ENCODE measurements at places on chromosomes 2 and 18.

DNA sequence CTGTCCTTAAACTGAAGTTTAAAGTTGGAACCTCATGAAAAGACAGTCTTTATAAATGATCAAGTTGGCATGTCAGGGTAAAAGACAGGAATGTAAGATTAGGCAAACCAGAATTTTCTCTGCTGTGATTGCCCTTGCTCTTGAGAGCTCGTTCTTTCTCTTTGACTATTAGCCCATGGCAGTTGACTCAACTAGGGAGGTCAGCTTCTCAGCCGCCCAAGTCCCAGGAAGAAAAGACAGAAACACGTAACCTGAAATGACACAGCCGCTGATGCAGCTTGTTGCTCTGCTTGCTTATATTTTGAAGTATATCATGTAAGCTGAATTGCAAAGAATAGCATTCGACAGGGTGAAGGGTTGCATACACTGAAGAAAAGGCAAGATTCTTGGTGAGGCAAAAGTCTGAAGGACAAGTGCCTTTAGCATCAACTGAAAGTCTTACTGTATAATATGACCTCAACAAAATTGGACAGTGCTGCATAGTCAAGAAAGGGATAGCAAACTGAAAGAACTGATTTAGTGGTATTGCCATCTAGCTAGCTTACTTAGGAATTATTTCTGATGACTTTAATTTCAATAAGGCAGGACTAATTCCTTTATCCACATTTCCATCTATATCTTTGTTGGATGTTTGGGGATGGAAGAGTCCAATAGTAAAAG, 54.7 kb downstream of the ARHGAP15 start:
- DNase-seq = no peak

- no peak for DNase-seq
Observed at GRCh38 chr2:109318150-109318948, 189.3 kb downstream of the SH3RF3 start.

DNA sequence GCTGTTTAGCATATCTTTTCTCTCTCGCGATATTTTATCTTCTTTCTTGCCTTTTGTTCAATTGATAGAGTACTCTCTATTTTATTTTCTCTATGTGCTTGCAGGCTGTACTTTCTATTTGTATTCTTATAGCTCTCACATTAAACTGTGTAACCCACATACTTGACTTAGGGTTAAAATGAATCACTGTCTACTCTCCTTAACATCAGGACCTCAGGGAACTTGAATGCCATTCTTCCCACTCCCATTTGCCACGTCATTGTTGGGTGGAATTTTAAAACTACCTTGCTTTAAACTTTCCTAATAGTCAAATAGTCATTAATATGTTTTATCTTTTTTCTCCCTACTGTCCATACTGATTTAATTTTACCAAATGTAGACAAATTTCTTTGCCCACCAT, 269.7 kb downstream of the ALPK2 start:
- DNase-seq = no peak

- DNase-seq = no peak
Observed at GRCh38 chr18:79763407-79763806, 34.3 kb upstream of the KCNG2 start.

- DNase-seq = no peak
Observed at GRCh38 chr2:134999521-134999920, 47.7 kb downstream of the MAP3K19 start.

- no peak for DNase-seq
Observed at GRCh38 chr2:182283512-182283911, 143.3 kb downstream of the PDE1A start.

- no peak for DNase-seq
Observed at GRCh38 chr2:241686324-241686649, 328 bp downstream of the DTYMK start.

- DNase-seq = no peak
Observed at GRCh38 chr2:165349181-165349580, 110.0 kb downstream of the SCN2A start.

DNA sequence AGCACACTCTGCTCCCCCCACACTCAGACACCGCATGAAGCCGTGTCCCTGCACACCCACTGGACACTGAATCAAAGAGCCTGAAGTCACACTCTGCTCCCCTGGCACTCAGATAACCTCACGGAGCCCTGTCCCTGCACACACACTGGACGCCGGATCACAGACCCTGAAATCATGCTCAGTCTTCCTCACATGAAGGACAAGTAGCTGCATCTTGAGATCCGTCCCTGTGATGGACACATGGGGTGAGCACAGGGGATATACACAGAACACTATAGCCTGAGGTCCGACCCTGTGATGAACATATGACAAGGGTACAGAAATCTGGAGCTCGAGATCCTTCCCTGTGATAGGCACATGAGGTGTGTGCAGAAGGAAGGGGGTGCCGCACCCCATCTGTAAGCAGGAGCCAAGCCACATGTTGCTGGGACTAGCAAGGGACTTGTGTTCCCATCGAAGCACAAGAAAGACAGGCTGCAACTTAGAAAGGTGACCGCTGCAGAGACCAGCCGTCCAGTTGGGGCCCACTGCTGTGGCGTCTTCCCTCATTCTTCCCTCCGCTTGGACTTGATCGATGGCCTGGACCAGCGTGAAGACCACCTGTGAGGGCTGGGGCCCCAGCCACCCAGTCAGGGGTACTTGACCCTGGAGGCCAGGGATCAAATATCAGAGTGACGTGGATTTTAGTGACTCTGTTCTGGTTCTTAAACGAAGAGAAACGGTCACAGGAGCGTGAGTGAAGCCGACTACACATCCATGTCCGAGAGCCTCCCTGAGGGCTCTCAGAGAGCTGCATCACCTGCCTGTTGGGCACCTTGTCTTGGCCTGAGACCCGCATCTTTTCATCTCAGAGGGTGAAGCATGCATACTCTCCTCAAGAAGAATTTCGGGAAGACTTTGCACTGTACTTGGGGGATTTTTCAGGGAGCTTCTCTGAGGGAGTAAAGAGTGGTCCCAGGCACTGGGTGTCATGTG, 391.7 kb upstream of the SALL3 start:
- no peak for DNase-seq

- DNase-seq = no peak
Observed at GRCh38 chr2:78070693-78071092, 548.5 kb upstream of the LRRTM4 start.

- DNase-seq = no peak
Observed at GRCh38 chr2:127528487-127528886, 2.2 kb upstream of the IWS1 start.

DNA sequence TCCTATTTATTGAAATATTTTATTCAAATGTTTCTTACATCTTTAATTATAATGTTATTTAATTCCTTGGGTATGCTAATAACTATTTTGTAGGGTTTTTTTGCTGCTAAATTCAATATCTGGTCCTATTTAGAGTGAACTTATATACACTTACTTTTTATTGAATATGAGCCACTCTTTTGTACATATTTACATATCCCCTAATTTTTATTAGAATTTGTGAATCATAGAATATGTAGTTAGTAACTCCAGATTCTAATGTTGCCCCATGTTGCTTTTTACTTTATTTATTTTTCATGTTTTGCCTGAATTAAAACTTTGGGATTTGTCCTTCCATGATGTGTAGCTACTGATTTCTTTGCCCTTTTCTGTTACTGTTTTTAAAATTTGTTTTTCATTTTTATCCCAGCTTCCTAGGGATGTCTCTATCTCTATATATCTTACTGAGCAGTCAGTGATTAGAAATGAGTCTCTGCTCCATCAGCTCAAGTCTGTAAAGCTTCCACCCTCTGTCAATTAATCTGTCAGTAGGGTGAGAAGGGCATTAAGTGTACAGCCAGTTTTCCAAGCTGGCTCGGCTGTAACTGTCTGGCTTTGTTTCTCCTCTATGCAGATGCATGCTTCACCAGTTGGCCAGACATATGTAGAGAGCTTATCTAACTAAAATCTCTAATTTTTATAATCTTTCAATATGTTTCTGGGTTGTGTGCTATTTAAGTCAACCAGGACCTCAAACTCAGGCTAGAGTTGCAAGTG, 256.9 kb downstream of the CDH19 start:
- no peak for DNase-seq

DNA sequence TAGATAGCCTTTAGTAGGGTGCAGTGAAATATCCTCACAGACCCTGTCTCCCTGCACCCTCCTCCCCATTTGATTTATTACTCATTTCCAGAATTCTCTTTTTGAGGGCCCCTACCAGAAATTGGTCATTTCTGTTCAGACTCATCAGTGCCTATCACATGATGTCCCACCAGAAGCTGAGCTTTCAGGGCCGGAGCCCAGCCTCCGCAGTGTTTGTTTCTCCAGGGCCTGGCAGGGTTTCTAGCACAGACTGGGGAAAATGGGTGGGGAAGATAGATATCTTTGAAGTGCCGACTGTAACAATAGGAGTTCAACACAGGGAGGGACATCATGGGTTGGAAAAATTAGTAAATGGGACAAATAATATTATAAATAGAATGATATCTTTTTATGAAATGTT, 208.0 kb downstream of the PTGR3 start:
- no peak for DNase-seq

GRCh38 chr2:165016772-165017411, 61.6 kb upstream of the SLC38A11 start:
- no peak for DNase-seq

DNA sequence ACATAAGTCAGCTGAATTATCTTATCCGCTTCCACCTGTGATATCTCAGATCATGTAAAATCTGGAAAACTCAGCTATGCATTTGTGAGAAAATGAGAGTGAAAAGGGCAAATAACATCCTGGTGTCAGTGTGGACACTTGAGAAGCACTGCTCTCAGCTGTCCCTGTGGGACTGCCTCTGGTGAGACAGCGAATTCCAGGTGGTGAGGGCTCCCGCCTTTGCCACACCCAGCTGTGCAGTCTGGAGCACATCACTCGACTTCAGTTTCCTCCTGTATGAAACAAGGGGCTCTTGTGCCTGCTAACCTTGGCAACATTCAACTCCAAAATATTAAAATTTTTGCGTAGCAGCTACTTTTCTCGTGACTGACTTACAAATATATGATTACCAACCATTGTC, 194.9 kb upstream of the BOD1L2 start:
- no peak for DNase-seq

DNA sequence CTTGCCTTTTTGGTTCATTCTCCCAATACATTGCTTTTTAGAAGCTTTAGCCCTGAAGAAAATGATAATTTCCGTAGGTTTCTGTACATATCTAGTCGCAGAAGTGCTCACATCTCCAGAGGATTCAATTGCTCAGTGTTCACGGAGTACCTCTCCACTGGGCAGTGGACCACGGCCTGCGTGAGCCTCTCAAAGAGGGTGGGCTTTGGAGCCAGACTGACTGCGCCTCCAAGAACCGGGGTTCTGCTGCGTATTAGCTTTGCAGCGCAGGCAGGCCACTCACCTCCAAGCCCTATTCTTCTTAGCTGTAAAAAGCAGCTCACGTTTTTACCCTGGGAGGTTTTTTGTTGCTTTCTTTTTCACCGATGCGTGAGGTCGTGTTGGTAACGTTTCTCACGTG, 35.4 kb downstream of the NTSR2 start:
- no peak for DNase-seq

DNA sequence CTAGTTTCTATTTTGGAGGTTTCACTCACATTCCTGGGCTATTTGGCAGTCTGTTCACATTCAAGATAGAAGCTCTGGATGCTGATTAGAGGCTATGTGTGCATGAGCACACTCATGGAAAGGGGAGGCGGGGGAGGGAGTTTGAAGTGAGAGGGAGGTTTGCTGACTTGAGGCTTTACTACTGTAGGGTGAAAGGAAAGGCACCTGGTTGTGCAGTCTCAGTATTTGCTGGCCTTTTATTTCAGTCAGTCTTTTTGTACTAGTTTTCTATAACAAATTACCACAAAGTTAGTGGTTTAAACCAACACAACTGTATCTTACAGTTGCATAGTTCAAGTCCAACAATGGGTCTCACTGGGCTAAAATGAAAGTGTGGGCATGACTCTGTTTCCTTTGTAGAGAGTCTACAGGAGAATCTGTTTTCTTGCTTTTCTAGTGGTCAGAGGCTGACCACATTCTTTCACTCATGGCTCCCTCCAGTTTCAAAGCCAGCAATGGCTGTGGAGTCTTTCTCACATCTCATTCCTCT, 47.7 kb upstream of the NR4A2 start:
- no peak for DNase-seq

DNA sequence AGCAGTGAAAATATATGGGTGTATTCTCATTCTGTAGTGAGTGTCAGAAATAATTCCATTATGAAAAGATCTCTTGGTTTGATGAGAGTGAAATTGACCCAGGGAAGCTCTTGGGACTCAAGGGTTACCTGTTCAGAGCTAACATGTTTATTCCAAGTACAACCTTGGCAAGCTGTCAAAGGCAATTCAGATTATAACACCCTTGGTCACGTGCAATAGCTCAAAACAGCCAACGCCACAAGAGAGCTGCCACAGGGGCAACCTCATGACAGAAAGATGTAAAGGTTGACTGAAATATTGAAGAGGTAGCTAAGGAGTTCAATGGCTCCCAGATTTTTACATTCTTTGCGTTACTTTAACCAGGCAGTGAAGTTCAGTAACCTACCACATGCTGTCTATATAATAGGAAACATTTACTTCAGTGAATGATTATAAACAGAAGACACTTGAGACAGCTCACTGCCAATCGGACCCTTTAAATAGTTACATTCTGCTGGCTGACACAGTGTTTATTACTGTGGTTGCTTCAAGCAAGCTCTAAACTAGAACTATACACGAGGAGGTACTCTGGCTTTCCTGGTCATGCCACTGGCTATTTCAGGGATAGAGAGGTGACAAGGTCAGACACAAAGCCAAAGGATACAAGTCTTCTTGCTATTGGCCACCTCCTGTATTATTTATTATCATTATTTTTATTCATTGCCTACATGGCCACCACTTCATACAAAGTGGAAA, 187.3 kb downstream of the PID1 start:
- no peak for DNase-seq

GRCh38 chr18:69401226-69401971, 711 bp downstream of the DOK6 start:
- peak; percentile 55 for DNase-seq

DNA sequence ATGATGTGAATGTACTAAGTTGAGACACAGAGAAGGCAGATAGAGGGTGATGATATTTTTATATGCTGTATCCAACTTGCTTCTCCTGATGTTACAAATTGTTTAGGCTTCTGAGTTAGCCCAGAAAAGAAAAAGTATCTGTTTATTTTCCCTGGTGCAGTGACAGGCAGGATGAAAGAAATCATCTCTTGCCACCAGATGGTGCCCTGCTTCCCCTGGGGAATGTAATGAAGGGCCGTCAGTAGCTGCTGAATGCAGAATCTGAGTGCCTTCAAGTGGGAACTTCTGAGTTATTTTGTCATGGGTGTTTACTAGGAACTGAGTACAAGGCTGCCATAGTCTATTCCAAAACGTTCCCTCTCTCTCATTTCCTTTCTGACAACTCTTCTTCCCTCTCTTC, 525.6 kb downstream of the MBD2 start:
- no peak for DNase-seq

- no peak for DNase-seq
Observed at GRCh38 chr2:239013678-239013976, 165.7 kb downstream of the TWIST2 start.

- no peak for DNase-seq
Observed at GRCh38 chr2:81672516-81672915, 1368.0 kb upstream of the LRRTM1 start.

Data from activated CD8-positive, alpha-beta memory T cell treated with anti-CD3 and anti-CD28 coated beads, Interleukin-2, amount 50 U/mL, for 48 hours (primary cell).